Common myeloid progenitor, CD34-positive (primary cell): ENCODE measurements at places on chromosomes 12 and 14.
A peak's percentile ranks its signal among the peaks of the same experiment; 100 is the strongest.

DNA sequence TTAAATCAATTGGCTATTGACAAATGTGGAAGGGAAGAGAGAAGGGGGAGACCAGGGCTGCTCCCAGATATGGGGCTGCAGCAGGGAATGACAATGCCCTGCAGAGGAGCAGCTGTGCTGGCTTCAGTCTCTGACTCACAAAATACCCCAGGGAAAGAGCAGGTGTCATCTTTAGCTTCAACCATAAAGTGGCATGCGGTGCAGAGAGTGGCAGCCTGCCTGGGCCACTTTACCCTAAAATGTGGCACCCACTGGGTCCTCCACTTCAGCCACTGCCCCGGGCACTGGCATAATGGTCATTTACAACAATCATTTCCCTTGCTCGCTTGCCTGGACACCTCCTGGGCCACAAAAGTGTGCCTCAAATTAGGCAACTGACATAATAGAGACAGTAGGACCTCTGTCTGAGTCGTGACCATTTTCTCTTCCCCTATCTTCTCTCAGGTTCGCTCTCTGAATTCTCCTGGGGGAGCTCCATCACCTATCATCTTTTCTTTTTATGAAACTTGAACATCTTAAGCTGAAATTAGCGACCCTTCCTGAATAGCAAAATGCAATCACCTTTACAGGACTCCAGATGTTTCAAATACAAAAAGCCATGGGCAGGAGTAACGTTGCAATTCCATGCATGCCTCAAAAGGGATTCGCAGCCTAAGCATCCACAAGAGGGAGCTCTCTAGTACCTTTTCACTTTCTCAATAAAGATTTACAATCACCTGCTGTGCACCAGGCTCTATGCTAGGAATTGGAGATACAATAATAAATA lies 179.9 kb upstream of the ATF7IP start:
- DNase-seq: peak; percentile 47

DNA sequence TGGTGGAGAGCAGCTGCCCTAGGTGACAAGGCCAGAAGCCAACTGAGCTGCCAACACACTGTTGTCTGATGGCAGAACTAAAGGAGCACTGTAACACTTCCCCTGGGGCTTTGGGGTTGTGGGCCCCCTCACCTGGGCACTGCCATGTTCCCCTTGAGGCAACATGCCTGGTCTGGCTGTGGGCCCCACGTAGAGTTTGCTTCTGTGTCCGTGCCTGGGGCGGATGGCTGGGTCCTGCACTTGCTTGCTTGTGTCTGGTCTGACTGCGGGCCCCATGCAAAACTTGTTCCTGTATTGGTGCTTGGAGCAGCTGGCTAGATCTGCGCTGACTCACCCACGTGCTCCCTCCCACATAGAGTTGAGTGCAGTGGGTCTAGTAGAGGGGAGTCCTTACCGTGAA lies 78.4 kb downstream of the MNAT1 start:
- no peak for DNase-seq

DNA sequence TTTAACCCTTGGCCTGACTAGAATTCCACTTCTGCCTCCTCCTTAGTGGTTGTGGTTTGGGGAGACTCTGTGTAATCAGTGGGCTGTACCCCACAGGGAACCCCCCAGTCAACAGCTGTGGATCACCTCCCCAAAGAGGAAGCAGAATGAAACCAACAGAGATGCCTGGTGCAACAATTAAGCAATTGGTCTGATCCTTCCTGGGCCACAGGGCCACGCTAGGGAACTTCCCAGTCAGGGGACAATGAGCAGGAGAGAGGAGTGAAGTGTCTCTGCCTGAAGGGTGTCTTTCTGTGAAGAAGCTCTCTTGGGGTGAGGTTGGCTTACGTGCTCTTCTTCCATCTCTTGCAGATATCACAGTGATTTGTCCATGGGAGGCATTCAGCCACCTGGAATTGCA lies 8.2 kb downstream of the PDE6H start:
- peak; percentile 78 for DNase-seq

DNA sequence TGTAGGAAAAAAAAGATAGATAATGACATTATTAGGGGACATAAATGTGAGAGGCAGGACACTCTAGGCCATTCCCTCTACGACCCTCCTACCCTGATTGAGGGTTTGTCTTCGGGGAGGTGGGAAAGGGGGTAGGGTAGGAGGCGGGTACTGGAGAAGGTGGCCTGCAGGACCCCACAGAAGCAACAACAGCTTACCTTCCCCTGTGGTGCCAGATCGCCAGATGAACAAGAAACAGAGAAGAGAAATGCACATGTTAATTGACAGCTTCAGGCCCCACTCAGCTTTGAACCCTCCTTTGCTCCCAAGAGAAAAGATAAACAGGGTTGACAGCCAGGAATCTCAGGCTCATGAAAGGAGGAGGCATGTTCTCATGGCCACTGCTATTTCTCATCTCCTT lies 4.8 kb downstream of the PHB2 start:
- DNase-seq: no peak

GRCh38 chr14:26947265-26947664 lies 349.4 kb upstream of the NOVA1 start:
- no peak for DNase-seq

GRCh38 chr14:91371011-91371989 lies 46.3 kb downstream of the CCDC88C start:
- no peak for DNase-seq

DNA sequence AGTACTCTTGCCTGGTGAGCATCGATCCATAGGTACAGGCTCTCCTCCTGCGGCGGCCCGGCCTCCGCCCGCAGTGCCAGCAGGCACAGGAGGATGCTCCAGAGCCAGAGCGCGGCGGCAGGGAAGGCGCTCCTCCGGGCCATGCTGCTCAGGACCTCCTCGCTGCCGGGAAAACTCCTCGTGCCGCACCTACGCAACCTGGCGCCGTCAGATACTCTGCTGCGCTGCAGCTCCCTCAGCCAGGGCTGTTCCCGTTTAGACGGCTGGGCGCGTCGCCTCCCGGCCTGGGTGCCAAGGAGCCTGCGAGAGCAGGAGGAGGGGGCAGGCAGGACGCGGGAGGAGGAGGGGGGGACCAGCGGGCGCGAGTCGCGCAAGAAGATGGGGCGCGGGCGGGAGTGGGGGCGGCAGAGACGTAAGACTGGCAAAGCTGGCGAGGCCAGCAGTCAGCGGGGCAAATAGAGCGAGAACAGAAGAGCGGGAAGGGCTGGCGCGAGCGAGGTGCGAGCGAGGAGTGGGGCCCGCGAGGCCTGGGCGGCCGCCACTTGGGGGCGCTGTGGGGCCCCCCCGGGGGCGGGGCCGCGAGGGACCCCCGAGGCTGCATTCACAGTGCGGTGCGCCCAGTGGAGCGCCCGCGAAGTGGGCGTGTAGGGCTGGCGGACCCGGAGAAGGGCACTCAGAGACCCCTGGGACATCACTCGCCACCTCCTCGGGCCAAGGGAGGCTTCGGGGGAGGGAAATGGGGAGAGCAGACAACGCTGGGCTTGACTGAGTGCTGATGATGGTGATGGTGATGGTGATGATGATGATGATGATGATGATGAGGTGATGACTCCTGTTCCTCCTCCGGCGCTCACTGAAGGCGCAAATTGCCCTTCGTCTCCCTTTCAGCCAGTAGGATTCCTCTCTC lies at the start of gene WIF1:
Gene WIF1, minus strand, starts transcription at position 257 of the 907 bp plus-strand sequence. Its CDS starts 114 bp downstream, at position 143.
- peak; percentile 68 for DNase-seq

DNA sequence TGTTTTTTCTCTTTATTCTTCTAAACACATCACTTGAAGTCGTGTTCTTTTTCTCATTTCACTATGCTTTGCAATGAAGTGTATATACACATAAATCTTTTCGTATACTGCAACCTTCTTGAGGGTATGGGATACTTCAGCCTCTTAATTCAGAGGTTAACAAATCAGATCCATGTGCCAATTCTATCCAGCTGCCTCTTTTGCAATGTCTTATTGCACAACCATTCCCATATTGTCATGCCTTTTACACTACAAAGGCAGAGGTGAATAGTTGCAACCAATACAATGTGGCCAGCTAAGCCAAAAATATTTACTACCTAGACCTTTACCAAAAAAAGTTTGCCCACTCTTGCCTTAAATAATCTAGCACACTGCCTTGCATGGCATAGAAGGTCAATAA lies 224.5 kb upstream of the FOXG1 start:
- DNase-seq: no peak

GRCh38 chr12:95073698-95074520 lies 491 bp upstream of the NR2C1 start:
- no peak for DNase-seq

- no peak for DNase-seq
Observed at GRCh38 chr14:55599250-55599879, 19.4 kb downstream of the KTN1 start.

DNA sequence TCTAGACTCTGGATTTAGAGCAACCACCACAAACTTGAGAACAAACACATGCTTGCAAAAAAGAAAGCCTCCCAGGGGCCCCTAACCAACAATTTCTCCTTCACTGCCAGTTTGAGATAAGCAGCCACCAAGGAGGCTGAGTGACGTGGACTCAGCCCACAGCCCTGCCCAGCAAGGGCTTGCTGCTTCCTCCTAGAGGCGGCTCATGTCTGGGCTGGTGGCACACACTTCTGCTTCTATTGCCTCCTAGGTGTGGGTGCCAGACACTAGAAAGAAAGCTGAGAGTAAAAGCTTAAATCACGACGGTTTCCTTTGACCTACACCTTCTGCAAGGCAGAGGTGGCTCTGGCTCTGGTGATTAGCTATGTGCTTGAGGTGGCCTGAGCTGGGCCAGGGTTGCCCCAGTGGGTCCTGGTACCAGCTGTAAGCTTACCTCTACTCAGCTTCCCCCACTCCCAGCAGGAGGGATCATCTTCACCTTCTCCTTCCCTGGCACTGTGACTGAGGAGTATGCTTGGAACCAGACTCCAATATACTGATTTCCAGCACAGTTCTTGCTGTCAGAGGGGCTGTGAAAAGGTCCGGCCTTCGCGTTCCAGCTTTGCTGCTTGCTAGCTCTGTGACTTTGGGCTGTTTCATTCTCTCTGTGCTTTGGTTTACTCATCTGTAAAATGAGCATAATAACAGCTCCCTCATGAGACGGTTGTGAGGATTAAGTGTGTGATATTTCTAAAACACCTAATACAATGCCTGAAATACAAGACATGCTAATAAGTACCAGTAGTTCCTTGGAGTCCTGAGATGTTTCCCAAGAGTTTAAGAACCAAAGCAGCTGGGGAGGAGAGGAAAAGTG lies 89.7 kb upstream of the PARP11 start:
- peak; percentile 99 for DNase-seq

GRCh38 chr12:89969093-89969492 lies 260.5 kb upstream of the ATP2B1 start:
- no peak for DNase-seq

GRCh38 chr12:29940811-29941210 lies 157.1 kb upstream of the TMTC1 start:
- DNase-seq: no peak

DNA sequence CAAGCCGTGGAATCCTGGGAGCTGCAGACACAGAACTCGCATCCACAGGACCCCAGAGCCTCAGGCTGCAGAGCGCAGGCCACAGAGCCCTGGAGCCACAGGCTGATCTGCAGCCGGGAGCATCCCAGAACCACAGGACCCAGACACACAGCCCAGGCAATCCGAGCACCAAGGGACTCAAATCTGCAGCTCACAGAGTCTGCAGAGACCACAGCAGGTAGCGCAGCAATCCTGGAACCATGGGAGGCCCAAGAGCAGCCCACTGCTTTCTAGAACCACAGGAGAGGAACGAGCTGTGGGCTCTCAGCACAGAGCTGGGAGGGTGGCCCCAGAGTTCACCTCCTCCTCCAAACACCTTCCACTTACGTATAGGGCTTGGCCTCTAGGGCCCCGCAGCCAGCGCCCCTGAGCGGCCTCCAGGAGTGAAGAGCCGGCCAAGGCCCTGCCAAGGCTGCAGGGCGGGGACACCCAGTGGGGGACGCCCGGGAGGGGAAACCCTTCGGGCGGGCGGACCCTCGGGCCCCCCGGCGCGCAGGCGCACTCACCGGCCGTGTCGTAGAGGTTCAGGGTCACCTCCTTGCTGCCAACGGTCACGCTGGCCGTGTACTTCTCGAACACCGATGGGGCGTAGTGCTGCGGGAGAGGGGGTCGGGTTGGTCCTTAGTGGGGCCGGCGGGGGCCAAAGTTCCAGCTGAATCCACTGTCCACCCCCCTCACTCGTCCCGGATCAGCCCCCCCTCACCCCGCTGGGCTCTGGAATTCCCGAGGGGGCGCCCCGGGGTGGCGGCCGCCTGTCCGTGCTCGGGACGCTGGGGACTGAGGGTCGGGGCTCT lies 665 bp downstream of the RHOF start:
- DNase-seq: peak; percentile 80
